ENCODE measurements at places on chromosomes 3 and 15.

DNA sequence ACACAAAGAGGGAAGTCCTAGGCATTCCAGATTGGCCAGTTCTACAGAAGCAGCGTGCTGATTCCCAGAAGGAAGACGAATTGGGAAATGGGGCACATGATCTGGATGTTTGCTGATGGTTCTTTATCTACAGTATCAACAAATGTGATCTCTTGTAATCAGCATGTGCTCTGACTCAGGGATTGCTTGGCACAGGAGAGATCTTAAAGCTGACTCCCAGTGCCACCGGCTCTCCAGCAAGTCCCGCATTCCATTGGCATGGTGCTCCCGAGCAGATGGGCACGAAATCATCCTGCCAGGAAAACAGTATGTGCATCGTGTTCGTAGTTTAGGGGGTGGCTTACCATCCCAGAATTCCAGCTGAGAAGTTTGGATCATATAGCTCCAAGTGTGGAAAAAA, 259.9 kb upstream of the NR2F2 start:
- no peak for DNase-seq

- no peak for DNase-seq
Measured at GRCh38 chr3:144018776-144019175, 47.2 kb downstream of the DIPK2A start.

GRCh38 chr3:11050666-11051323, 58.2 kb downstream of the SLC6A1 start:
- DNase-seq = no peak

DNA sequence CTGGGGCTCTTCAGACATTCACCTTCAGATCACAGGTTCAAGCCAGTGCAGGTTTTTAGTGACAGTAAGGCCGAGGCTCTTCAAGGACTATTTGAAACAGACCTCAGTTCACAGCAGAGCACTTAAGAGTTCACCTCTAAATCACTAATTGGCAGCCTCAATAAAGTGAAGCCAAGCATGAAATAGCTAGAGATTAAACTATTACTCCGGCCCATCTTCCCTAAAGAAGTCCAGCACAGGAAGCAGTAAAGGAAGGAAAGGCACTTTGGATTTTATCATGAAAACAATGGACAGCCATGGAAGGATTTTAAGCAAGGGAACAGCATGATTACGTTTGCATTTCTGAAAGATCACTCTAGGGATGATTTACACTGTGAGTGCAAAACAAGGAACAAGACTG, 27.6 kb upstream of the ARL6 start:
- no peak for DNase-seq

- DNase-seq = no peak
Measured at GRCh38 chr3:64240396-64240795, 15.1 kb upstream of the PRICKLE2 start.

DNA sequence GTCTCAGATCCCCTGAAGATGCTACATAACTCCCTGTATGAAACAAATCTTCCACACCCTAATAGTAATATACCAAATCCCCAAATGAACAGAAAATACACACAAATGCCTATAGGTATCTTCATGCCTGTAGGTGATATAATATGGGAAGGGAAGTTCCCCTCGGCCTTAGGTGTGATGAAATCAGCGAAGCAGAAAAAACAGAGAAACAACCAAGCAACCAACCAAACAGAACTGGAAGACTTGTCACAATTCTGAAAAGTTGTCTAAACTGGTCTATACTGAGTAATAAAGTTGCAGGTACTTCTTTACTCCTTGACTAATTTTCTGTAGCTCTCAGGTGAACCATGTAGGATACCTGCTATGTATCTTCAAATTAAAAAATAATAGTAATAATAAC, 82.2 kb upstream of the SATB1 start:
- DNase-seq = no peak

GRCh38 chr3:185594073-185594472, 8.0 kb downstream of the SENP2 start:
- no peak for DNase-seq

GRCh38 chr3:69890691-69891090, 108.8 kb upstream of the SAMMSON start:
- no peak for DNase-seq

GRCh38 chr15:34768530-34768929, 13.7 kb upstream of the GJD2 start:
- DNase-seq = no peak

- DNase-seq = no peak
Measured at GRCh38 chr3:52141751-52142150, 12.5 kb downstream of the POC1A start.

DNA sequence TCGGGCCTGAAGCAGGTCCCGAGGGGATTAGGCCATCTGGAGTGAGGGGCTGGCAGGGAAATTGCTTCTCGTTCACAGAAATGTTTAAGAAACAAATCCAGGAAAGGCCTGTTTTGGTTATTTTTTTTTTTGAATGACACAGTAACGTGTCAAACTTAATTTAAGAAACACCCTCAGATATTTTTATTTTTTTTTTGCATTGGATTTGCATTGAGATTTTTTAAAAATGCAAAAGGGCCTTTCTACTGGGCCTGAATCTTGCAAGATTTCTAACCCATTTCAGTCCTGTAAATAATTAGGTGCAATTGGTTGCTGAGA, 25.0 kb upstream of the KLF13 start:
- DNase-seq = no peak

DNA sequence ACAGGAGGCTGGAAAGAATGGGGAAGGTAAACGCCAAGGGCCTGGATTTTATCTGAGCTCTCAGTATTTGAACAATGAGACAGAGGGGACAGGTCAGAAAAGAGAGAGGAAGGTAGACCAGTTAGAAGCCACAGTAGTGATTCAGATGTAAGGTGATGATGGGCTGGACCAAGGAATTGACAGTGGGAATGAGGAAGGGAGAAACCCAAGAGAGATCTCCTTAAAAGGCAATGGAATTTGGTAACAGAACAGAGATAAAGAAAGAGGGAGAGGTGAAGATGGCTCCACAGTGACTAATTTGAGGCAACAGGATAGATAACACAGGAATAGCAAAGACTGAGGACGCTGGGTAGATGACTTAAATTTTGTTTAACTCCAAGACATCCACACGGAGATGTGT, 11.4 kb upstream of the HEG1 start:
- DNase-seq = no peak

DNA sequence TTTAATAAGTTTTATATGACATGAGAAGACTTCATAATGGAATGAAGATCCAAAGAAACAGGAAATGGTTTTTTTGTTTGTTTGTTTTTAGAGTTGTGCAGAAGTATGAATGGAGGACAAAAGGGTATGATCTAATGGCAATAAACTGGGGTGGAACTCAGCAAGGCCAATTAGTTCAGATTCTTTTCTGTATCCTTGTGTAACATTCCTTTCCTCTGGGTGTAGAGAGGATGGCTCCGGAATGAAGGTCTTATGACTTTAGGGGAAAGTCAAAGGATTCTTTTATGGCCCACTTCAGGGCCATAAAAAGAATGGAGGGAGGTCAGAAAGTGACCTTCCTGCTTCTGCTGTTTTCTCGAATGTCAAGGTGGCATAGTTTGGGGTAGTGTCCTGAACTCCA, 152.6 kb downstream of the DPH6 start:
- DNase-seq = no peak
